ENCODE measurements at places on chromosomes 7 and 10. TPM values are rescaled to one million over a fixed set of nuclear protein-coding genes. Genes with fewer than 3 reads are reported as not detected.

Gene SYT15B
- total RNA-seq = 4.2 TPM

Gene PNLIPRP1
- total RNA-seq = not detected

Gene ITPRID1
- not detected for total RNA-seq

Gene MBL2
- total RNA-seq = not detected

Gene CXCL12
- 0.13 TPM for total RNA-seq

Gene VKORC1L1
- total RNA-seq = 28.3 TPM

Gene LLCFC1
- not detected for total RNA-seq

Gene PAX4
- not detected for total RNA-seq

Gene XRCC2
- total RNA-seq = 3.9 TPM

Gene KIAA1217
- 3.2 TPM for total RNA-seq

Gene FOXP2
- not detected for total RNA-seq

Gene KLF14
- not detected for total RNA-seq

Gene RBP3
- not detected for total RNA-seq

Gene SSC4D
- 1.3 TPM for total RNA-seq

Gene SAMD9L
- total RNA-seq = 0.47 TPM

Gene PON1
- total RNA-seq = 0.34 TPM

Gene GNGT1
- total RNA-seq = not detected

All from A549 treated with CpdA at 1 μM for 4 hours (cell line).